ENCODE measurements at places on chromosomes 6 and 20.
A peak's percentile ranks its signal among the peaks of the same experiment; 100 is the strongest.

GRCh38 chr6:13624871-13625288, 9.7 kb downstream of the NOL7 start:
- DNase-seq = no peak

- DNase-seq = no peak
Measured at GRCh38 chr6:4512051-4512471, 264.1 kb upstream of the CDYL start.

DNA sequence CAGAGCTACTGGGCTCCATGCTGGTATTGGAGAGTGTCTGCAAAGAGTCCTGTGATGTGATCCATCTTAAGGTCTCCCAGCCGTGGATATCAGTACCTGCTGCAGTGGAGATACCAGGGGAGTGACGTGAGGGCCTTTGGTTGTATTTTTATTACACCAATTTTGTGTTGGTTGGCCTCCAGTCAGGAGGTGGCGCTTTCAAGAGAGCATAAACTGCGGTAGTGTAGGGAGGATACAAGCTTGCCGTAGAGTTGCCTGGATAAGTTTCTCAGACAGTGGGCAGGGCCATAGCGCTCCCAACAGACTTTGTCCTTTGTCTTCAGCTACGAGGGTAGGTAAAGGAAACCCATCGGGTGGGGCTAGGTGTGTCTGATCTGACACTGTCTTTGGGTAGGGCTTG, 113.0 kb upstream of the CEP162 start:
- no peak for DNase-seq

- DNase-seq = no peak
Measured at GRCh38 chr20:3071610-3072529, at the start of gene OXT. OXT (plus strand) TSS chr20:3071620; CDS start chr20:3071656, 36 bp downstream.

DNA sequence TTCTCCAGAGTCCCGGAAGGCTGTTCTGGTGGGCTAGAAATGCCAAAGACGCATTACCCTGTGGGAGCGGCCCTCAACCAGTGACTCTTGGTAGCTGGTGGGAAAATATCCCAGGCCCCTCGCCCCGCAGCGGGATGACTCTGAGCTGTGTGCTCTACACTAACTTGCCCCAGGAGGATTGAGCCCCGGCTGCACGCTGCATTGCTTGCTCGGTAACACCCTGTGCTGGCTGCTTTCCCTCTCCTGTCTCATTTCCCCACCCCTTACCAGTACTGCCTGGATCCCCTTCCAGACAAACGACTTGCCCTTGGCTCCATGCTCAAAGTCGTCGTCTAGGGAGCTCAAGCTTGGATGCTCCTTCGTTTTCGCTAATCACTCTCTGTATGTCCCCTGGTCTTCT, 411.8 kb upstream of the SULF2 start:
- no peak for DNase-seq

DNA sequence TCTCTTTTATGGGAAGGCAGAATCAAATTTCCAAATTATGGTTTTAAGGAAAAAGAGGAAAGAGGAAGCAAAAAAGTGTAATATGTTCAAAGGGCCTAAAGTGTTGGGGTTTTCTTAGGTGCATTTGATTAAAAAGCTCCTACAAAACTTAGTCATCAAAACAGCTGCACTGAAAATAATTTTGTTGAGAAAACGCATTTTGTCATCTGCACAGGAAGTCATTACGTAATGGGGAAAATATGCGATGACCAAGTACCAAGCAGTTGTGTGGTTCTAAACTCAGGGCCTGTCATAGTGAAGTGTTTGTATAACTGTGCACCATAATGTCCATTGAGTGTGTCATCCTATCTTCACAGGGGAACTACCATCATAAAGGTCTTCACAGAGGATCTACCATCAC, 15.6 kb downstream of the HAO1 start:
- no peak for DNase-seq

GRCh38 chr6:170160628-170161611, 130.0 kb downstream of the DLL1 start:
- DNase-seq = no peak

DNA sequence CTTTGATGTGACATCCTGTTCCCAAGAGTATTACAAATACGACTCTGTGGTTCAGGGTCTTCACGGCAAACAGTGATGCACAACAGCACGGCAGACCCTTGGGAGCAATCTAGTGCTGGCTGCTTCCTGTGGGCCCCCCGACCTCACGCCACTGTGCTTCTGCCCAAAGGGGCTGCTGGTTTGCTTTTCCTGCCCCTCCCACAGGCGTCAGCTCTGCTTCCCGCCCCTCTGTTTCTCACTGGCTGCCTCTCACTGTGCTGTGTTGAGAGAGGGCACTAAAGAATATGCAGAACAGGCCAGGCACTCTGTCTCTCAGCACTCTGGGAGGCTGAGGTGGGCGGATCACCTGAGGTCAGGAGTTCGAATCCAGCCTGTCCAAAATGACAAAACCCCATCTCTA, 554.5 kb upstream of the AGPAT4 start:
- DNase-seq = no peak

DNA sequence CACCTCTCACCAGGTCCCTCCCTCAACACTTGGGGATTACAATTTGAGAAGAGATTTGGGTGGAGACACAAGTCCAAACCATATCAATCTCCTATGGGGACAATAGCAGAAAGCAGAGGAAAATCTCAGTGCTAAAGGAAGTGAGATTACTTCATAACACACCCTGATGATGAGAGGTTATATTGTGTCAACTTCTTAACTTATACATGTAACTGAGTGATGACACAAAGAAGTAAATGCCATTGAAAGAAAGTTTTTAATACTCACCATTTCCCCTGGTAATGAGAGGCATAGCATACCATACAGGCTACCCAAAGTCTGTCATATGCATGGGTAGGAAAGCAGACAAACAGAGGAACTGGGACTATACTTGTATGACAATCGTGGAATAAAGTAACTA, 137.2 kb downstream of the MMUT start:
- DNase-seq = no peak

DNA sequence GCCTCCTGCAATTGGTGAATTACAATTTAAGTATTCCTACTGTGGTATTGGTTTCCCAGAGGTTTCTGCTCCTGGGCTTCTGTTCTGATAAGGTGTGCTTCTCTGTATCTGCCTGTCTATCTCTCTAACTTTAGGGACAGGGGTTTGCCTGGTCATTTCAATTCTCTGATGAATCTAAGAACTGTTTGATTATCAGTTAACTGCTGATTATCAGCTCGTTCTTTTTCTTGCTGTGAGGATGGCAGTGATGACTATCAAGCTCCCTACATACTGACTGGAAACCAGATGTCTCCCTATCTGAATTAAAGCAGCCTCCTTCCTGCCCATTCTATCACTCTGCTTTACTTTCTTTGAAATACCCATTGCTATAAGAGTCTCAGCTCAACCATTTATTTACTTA, 120.5 kb downstream of the INSM1 start:
- DNase-seq = no peak

GRCh38 chr6:123201869-123202372, 205.9 kb downstream of the CLVS2 start:
- no peak for DNase-seq

DNA sequence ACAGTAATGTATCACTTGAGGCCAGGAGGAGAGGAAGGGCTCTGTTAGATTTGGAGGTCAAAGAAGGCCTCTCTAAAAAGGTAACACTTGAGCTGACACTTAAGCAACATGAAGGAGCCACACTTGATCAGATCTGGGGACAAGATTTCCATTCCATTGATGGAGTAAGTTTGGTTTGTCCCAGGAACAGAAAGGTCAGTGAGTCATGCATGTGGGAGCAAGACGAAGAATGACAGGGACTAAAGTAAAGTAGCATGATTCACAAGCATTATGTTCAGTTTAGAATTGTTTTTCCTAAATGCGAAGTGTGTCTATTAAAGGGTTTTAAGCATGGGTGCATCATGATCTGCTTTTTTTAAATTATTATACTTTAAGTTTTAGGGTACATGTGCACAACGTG, 47.4 kb downstream of the COL21A1 start:
- no peak for DNase-seq

GRCh38 chr6:67888886-67889681, 746.0 kb upstream of the ADGRB3 start:
- DNase-seq = no peak

GRCh38 chr20:33910056-33910455, 83.7 kb upstream of the RALY start:
- no peak for DNase-seq

- DNase-seq = peak; percentile 31
Measured at GRCh38 chr6:33761922-33762629, 15.4 kb upstream of the IP6K3 start.

DNA sequence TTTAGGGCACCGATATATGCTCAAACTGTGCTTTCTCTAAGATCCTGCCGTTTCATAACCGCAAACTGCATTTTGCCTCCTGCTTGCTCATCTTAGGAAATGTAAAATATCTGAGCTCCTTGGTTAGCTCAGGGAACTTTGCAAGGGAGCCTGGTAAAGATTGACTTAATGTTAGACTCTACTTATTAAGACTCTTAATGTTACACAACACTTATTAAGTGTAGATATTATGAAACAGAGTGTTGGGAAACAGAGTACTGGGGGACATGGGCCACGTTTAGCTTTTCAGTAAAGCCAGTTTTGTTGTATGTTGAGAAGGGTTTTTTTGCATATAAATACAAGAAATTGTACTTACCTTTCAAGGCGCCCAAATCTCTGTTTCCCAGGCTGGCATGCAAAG, 1.9 kb downstream of the LTV1 start:
- DNase-seq = no peak

DNA sequence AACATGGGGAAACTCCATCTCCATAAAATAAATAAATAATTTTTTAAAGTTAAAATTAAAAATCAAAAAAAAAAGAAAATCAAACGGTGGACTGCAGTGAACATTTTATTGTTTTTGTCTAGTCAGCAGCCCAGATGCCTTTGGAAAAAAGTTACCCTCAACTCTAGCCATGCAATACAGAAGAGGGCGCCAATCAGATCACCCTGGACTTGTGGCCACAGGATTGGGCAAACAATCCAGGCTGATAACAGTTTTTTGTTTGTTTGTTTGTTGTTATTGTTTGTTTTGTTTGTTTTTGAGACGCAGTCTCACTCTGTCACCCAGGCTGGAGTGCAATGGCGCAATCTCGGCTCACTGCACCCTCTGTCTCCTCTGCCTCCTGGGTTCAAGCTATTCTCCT, 30.5 kb upstream of the NELFCD start:
- no peak for DNase-seq

GRCh38 chr6:7016226-7016625, 91.5 kb upstream of the RREB1 start:
- DNase-seq = no peak

- DNase-seq = no peak
Measured at GRCh38 chr6:134642819-134643218, 307.1 kb downstream of the ALDH8A1 start.

DNA sequence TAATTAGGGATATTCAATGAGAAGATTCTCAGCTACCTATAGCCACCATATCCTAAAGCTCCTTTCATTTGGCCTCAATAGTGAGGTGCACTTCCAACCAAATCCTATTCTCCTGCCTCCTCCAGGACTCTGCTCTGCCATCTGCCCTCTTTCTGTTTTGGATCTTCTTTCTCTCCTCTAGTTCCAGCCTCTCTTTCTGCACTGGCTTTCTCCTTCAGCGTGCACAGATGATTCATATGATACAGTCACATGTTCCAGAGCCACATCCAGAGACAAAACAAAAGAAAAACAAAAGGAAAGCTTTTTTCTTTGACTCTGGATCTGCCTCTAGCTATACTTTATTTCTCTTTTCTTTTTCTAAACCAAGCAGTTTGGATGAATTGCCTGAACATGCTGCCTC, 531.9 kb upstream of the MAN1A1 start:
- no peak for DNase-seq

DNA sequence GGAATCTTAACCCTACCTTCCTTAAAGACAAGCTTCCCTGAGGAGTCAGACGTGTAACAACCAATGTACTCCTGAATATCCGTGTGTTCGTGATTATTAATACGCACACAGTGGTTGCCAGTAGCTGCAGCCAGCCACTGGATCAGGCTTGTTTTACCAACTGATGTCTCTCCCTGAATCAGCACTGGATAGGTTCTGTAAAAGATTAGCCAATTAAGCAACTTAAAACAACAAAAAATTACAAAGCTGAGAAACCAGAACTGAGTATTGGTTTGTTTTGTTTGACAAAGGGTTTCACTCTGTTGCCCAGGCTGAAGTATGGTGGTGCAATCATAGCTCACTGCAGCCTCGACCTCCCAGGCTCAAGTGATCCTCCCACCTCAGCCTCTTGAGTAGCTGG, 69.3 kb downstream of the MDN1 start:
- DNase-seq = no peak

- DNase-seq = no peak
Measured at GRCh38 chr20:61833807-61834610, 231.7 kb downstream of the TAF4 start.

DNA sequence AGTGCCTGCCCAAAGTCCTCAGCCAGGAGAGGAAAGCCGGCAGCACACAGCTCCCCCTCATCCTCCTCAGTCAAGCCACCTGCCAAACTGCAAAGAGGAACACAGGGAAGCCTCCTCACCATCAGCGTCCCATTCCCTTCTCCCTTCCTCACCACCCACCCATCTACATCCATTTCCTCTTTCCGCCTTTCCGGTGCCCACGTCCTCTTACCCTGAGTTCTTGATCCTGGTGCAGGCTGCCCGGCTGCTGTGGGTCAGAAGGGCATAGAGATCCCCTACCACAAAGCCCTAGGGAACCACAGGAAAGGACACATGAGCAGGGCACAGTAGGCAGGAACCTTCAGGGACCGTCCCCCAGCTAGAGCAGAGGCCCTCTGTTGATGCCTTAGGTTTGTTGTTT, 6.0 kb downstream of the GNMT start:
- no peak for DNase-seq

DNA sequence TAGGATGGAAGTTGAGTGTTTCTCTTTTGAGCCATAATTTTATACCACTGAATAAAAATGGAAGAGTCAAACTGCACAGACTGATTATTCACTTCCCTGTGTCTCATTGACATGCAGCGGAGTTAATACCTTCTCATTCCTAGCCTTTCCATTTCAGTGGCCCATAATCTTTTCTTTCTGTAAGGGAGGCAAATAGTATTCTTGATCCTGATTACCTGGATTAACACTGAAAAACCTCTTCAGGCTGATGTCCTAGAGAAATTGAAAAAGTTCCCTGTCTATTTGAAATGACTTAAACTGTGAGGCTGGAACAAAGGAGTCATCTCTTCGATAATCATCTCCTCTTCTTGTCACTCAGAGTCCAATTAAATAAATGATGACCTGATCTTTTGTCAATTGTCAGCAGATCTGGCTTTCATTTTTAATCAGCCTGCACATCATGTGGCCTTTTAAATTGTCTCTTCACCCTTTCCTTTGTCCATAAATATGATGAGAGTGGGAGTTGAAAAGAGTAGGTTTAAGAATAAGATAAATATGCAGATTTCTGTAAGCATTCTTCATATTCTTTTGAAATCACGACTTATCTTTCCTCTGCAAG, 713.0 kb downstream of the EPM2A start:
- no peak for DNase-seq
